Endothelial cell of coronary artery (primary cell): ENCODE measurements at places on chromosomes 7 and 10. TPM values are rescaled to one million over a fixed set of nuclear protein-coding genes. Genes with fewer than 3 reads are reported as not detected.

PKD1L1 gene
- total RNA-seq = 0.90 and 3.7 TPM in 2 replicates

KIF5B gene
- 129 and 143 TPM in 2 replicates for total RNA-seq

TACR2 gene
- total RNA-seq = 0.09 TPM in 2 replicates

CYREN gene
- 20.5 and 21.1 TPM in 2 replicates for total RNA-seq

LRRD1 gene
- not detected in 2 replicates for total RNA-seq

GTF2I gene
- 81.4 and 104 TPM in 2 replicates for total RNA-seq

LDB1 gene
- total RNA-seq = 42.5 and 46.3 TPM in 2 replicates

RPEL1 gene
- total RNA-seq = under 0.01 TPM in 1 of 2 replicates, not detected in the other

SOSTDC1 gene
- total RNA-seq = not detected in 2 replicates

ZNF853 gene
- 0.54 and 1.3 TPM in 2 replicates for total RNA-seq

TASOR2 gene
- total RNA-seq = 47.9 and 72.0 TPM in 2 replicates

WNT8B gene
- total RNA-seq = not detected in 2 replicates

NUDT13 gene
- 0.63 and 1.6 TPM in 2 replicates for total RNA-seq

SPDYE9 gene
- total RNA-seq = not detected in 2 replicates
